ENCODE measurements at places on chromosomes 5 and 9. TPM values are rescaled to one million over a fixed set of nuclear protein-coding genes. Genes with fewer than 3 reads are reported as not detected.
A peak's percentile ranks its signal among the peaks of the same experiment; 100 is the strongest.

- no peak for DNase-seq
Measured at GRCh38 chr5:74212336-74212735, 428.2 kb downstream of the ENC1 start.

The NME5 gene
- 0.86 TPM for total RNA-seq

GRCh38 chr5:168881427-168882149 is 302.4 kb upstream of the PANK3 start:
- no peak for DNase-seq

DNA sequence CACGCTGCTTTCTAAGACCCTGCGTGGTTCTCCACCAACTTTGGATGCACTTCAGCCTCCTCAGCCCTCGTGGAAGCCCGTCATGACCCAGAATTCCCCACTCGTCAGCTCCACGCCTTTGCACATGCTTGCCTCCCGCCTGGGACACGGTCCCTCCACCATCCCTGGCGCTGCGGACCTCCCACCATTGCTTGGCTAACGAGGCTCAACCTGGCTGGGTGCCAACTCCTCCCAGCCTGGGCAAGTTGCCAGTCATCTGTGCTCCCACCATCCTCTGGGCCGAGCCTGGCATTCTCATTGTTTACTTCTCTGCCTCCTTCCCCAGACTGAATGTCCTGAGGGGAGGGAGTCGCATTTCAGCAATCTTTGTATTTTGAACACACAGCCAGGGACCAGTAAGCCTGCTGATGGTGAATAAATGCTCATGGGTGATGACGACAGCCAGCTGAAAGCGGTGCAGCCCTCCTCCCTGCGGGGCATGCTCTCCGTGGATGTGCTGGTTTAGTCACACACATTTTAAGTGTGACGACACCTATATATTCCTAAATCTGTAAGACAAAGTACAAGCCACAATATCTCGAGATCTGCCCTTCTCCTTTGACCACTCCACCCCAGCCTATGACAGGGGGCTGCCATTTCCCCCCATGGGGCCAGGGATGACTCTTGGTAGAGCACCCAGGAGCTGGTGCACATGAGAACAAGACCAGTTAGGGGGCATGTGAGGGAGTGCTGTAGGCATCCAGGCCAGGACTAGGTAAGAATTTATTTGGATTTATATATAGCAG is 37.6 kb downstream of the ANKRD33B start:
- DNase-seq = peak; percentile 92

- peak; percentile 60 for DNase-seq
Measured at GRCh38 chr5:179530069-179530998, 20.0 kb upstream of the RUFY1 start.

- DNase-seq = no peak
Measured at GRCh38 chr5:95739857-95740256, 8.7 kb downstream of the RHOBTB3 start.

- DNase-seq = no peak
Measured at GRCh38 chr9:133121915-133122550, 993 bp upstream of the RALGDS start.

DNA sequence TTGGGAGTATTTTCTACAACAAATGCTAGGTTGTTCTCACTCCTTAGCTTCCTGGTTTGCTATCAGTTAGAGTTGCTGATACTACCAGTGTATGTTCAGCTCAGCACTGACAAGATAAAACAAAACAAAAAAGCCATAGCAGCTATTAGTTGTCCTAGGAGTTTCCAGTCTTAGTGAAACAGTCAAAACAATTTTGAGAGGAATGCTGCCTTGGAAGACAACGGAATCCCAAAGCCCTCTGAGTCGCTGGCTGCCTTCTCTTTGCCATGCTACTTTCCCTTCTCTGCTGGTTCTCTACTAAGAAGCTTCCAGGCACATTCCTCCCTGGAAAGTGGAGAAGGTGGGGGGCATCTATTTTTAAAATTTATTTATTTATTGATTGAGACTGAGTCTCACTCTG is 5.4 kb upstream of the CREBRF start:
- no peak for DNase-seq

The PAM gene
- 192 TPM for total RNA-seq

GRCh38 chr9:89218040-89218928 is 39.7 kb upstream of the SHC3 start:
- DNase-seq = no peak

All from psoas muscle (tissue), 8 donors.